Right lung (tissue), 10 donors: ENCODE measurements at places on chromosomes 11 and 22.

- peak; percentile 29 for DNase-seq
Measured at GRCh38 chr11:76380159-76380976, 564 bp downstream of the THAP12 start.

DNA sequence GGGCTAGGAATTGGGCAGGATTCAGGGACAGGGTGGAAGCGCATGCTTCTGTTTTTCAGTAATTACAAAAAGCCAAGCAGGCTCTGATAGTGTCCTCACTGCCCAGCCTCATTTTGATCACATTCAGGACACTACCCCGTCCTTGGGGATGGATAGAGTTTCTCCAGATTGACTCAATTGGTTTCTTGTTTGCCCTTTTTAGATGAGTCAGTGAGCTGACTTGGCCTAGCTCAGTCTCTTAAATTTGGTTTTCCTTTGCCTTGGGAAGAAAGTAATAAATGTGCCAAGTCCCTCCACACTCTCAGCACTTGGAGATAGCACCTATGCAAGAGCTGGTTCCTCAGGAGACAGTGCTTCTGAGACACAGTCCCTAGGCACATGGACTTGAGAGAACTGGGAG lies 25.5 kb downstream of the DKK3 start:
- DNase-seq, result no peak

GRCh38 chr11:70455354-70455753 lies 57.0 kb downstream of the CTTN start:
- DNase-seq, result no peak

- no peak for DNase-seq
Measured at GRCh38 chr22:17303840-17304779, 65.2 kb upstream of the CECR2 start.

DNA sequence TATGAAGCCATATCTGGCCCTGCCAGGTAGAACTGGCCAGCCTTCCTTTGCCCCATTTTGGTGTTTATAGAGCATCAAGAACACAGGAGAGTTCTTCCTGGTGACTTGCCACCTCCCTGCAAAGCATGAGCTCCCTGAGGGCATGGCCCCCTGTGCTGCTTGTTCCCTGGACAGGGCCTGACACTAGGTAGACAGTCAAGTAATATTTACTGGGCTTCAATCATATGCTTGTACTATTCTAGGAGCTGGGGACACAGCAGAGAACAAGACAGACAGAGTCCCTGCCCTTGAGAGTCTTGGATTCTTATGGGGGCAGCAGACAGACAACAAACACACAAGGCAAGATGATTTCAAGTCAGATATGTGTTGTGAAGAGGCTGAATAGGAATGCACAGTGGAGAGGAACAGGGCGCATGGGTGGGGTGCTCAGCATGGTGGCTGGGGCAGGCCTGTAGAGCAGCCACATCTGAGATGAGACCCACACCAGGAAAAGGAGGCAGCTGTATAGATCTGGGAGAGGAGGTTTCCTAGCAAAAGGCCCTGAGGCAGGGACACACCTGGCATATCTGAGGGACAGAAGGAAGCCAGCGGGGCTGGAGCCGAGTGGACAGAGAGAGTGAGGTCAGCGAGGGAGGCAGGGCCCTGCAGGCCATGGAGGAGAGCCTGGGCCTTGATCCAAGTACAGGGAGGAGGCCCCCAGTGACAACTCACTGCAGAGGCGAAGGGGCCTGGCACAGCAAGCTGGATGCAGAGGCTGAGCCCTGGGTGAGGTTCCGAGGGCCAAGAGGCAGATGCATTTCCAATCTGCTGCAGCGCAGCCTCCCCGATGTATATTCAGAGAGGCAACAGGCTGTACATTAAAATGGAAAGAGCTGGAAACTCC lies 10.2 kb upstream of the CBX6 start:
- DNase-seq, result no peak

- DNase-seq, result no peak
Measured at GRCh38 chr11:88405853-88406252, 68.3 kb upstream of the CTSC start.

DNA sequence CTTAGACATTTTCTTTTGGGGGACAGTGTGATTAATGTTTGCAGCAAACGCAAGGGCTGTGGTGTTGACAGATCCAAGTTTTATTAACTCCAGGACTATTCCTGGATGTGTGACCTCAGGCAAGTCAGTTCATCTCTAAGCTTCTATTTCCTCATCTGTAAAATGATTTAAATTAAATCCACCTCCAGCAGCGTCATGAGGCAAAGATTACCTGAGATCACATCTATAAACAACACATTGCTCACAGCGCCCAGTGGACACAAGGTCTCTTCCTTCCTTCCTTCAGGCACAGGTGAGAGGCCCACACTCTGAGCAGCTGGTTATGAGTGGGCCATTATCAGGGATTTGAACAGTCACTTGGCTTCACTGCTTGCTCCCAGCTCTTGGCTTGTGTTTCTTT lies 111.2 kb upstream of the RASSF10 start:
- DNase-seq, result no peak

GRCh38 chr11:67284811-67285540 lies 4.1 kb upstream of the ANKRD13D start:
- no peak for DNase-seq

- DNase-seq, result no peak
Measured at GRCh38 chr11:129440028-129440713, 64.5 kb downstream of the BARX2 start.

DNA sequence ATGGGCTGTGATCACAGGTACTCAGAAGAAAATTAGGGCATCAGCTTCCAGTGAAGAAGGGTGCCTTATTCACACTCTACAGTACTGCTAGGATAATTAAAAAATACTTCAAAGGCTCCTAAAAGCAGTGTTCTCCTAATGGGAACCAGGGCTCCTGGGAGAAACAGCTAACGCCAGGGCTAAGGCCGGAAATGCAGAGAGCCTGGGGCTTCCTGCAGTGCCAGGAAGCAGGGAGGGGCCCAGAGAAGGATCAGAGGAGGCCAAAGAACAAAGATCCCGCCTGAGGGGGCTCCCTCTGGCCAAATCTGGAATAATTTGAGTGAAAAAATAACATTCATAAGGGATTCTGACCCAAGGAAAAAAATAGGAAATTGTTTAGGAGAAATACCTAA lies 27.5 kb downstream of the TOLLIP start:
- no peak for DNase-seq

- no peak for DNase-seq
Measured at GRCh38 chr11:12123273-12123672, 12.9 kb downstream of the MICAL2 start.
